Activated T-cell treated with anti-CD3 and anti-CD28 coated beads, Interleukin-2, amount 50 U/mL, for 4 hours (primary cell): ENCODE measurements at places on chromosomes 1 and 21.

GRCh38 chr1:46635205-46635604 lies 18.6 kb upstream of the MOB3C start:
- DNase-seq = no peak

GRCh38 chr1:119225265-119225664 lies 84.8 kb upstream of the WARS2 start:
- no peak for DNase-seq

- no peak for DNase-seq
Measured at GRCh38 chr1:17167041-17167785, 37.7 kb upstream of the PADI1 start.

DNA sequence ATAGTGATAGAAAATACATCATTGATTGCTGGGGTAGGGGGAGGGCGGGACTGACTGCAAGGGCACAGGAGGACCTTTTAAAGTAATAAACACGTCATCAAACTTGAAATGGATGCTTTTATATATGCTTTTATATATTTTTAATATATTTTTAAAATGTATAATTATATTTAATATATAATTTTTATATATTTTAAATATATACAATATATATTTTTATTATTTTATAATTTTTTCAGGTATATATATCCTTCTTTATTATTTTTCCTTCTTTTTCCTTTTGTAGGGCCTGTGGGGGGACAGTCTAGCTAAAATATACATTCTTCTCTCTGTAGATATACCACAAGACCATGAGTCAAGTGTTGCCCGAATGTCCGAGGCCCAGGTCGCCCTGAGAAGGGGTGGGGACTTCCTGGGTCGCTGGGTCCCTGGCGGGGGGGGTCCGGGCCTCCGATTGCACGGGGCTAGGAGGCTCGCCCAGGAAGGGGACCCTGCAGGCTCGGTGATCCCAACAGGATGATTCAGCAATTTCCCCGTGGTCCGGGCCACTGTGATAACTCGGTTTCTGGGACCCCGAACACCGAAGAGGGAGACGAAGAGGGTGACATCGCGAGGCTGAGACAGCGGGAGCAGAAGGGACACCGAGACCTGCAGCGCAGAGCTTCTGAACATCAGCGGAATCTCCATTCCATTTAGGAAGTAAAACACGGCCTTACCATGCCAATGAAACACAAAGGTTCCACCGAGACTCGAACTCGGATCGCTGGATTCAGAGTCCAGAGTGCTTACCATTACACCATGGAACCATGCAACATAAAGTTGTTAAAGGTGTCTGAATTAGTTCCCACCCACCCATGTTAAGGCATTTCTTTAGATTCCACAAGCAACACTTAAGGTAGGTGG lies 112.5 kb upstream of the NBPF11 start:
- no peak for DNase-seq

- no peak for DNase-seq
Measured at GRCh38 chr1:42179275-42179674, 14.7 kb upstream of the GUCA2A start.
